ENCODE measurements at places on chromosomes 1 and 21.
A peak's percentile ranks its signal among the peaks of the same experiment; 100 is the strongest.

- no peak for DNase-seq
These were observed 168.0 kb downstream of the CYYR1 start for GRCh38 chr21:26405071-26405470.

DNA sequence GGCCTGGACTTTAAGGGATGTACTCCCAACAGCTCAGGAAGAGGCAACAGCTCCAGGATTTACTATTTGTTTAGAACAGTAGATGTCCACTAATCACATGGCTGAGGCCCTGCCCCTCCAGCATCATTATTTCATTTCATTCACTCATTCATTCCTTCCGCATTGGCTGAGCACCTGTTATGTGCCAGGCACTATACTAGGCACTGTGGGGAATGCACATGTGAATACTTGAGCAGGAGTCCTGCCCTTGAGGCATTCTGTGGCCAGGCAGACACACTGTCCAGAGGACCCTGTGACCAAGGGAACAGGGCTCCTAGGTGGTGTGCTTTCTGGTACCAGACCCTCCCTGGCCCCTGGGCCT, 24.3 kb downstream of the KIAA1614 start:
- no peak for DNase-seq

GRCh38 chr1:193909406-193910082, 723.1 kb upstream of the B3GALT2 start:
- no peak for DNase-seq

DNA sequence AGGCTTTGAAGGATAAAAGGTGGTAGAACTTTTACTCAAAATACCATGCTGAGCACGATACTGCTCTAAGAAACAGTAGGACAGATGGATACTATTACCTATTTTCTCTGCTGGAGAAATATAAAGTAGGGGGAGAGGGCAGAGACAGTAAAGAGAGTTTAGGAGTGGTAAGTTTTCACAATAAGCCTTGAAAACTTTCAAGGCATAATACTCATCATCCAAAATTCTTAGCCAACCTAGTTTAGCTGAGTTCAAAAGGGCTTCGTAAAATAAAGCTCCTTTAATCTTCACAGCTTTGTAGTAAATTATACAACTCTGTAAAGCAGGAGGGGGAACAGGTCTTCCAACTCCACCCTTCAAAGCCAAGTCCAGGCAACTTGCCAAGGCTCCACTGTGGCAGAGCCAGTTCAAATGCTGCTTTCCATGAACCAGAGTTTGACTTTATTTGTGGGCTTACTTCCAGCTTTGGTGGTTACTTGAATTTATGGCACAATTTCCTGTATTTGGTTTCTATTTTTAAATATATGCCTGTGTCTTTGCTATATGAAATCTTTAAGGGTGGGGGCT, 15.5 kb downstream of the TEX38 start:
- no peak for DNase-seq

- DNase-seq = no peak
These were observed 3.8 kb upstream of the B3GALT2 start for GRCh38 chr1:193190096-193190744.

- DNase-seq = no peak
These were observed 870 bp downstream of the STRIP1 start for GRCh38 chr1:110035236-110035752.

DNA sequence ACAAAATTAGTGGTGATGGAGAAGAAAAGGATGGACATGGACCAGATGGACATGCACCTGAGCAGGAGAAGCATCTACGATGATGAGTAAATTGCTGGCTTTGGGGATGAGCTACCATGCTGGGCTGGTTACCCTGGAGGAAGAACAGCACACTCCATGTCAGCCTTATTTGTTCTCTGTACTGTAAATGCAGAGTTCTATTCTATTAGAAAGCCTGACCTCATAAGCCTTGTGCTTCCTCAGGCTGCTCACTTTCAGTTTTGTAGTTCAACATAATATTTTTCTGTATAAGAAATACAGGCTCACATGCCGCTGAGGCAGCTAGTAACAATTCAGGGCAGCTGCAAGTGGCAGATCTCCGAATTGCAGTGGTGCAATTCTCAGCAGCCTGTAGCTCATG, 249.6 kb downstream of the PLA2G4A start:
- DNase-seq = no peak

GRCh38 chr1:215830226-215830810, 263.2 kb downstream of the KCTD3 start:
- DNase-seq = no peak

GRCh38 chr1:165899461-165899941, 72.1 kb downstream of the UCK2 start:
- no peak for DNase-seq

GRCh38 chr1:184408580-184408979, 21.8 kb downstream of the C1orf21 start:
- DNase-seq = no peak

DNA sequence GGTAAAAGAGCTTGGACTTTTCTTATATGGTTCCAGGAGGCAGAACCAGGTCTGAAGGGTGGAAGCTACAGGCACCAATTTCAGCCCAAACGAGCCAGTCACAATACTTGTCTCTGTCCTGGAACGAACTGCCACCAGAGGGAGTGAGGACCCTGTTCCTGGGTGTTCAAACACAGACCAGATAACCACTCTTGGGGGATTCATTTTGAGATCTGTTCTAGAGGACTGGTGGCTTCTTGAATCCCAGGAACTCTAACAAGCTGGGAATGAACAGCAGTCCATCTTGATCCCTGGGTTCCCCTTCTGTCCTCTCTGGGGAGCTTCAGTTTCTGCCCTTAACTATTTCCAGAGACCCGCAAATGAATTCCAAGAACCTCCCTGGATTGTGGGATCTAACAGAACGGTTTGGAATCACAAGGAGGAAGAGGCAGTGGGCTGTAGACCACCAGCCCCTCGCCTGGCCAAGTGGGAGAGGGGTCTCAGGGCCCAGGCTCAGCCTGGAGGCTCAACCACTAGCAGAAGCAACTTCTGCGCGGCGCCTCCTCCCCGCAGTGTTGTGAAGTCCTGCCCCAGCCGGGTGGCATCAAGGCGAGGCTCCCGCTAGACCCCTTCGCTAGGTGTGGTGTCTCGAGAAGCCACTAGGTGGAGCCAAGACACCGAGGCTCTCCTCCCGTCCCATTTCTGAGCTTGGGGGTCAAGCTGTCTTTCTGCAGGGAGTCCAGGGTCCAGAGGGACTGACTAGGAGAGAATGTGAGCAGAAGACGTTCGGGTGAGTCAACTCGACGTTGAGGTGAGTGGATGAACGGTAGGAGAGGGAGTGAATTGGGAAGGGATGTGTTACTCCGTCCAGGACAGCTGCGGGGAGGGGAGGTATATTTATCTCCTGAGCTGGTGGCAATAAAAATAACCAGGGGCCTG, 12.1 kb upstream of the NES start:
- peak; percentile 77 for DNase-seq

- DNase-seq = no peak
These were observed 51.2 kb downstream of the STUM start for GRCh38 chr1:226599636-226600238.

DNA sequence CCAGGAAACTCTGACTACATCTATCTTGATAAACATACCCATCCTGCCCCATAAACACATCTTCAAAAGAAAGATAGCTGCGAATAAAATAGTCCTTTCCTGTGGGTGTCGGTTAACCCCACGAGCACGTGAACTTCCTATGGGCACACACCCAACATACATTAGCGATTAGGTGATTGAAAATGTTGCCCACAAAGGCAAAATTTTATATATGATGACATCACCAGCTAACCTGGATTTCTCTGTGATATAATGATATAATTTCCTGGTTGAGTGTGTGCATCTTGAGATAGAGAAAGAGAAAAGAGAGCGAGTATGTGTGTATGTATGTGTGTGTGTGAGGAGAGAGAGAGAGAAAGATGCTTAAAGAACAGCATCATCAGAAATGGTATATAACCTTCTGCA, 296.1 kb downstream of the PTPRC start:
- peak; percentile 79 for DNase-seq

GRCh38 chr1:229871078-229871676, 195.9 kb upstream of the GALNT2 start:
- DNase-seq = no peak

DNA sequence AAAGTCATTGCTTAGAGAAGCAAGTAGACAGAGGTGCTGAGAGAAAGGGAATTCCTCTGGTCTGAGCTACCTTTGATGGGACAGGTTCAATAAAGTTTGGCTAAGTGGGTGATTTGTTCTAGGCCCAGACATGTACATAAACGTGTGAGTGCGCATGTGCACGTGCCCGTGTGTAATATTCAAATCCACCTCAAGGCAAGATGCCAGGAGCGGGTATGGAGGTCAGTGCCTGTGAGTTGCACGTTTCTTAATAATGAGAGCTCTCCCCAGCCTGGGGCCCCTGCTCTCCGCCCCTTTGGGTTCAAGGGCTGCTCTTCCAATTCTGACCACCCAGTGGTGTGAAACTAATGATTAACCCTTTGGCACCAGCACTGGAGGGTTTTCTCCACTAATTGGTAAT, 53.8 kb upstream of the LMO4 start:
- DNase-seq = no peak

DNA sequence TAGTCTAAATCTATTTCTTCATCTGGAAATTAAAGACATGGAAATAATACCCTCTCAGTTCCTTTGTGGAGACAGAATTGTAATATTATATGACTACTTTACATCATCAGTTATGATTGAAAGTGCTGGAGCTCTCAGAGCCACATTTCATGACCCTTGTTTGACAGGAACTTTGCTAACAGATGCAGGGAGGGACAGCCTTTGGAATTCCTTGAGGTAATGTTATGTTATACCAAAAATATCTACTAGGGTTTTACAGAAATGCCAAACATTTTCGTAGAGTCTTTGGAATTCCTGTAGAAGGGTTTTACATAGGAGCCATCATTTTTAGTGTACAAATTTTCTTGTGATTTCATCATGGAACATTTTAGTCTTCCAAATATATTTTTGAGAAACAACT, 57.4 kb upstream of the ADAMTS5 start:
- DNase-seq = no peak

DNA sequence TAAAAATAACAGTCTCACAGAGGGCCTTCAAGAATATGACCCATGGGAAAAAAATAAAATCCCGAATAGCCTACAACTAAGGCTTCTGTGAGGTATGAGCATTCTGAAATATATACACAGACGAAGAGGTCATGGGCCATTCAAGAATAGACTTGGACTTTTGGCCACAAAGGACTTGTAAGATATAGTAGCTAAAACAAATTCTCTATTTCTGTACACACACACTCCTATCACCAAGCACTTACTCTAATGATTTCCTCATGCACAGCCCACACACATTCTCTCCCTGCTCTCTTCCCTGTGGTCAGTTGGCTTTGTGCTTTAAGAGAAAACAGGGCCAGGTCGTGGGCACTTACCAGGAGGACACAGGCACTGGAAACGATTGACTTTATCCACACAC, 69.7 kb upstream of the ADAM30 start:
- DNase-seq = no peak

- DNase-seq = no peak
These were observed 14.1 kb upstream of the VWA5B1 start for GRCh38 chr1:20276485-20277159.

DNA sequence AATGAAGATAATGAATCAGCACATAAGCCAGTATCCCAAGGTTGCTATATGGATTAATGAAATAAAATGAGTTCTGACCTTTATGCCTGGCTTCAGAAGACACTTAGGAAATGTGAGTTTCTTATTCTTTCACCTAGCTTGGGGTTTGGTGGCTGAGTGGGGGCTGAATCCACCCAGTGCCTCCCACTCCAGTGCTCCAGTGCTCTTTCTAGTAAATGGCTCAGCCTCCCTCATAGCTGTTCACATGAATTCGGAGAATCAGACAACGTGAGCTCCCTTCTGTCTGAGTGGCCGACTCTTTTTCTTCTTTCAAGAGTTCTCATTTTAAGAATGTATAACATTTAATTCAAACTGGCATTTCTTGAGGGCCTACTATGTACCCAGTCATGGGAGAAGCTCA, 43.5 kb downstream of the TRABD2B start:
- DNase-seq = no peak

Measured in CD4-positive, alpha-beta memory T cell (primary cell).